ENCODE measurements at places on chromosomes 1 and 21.

DNA sequence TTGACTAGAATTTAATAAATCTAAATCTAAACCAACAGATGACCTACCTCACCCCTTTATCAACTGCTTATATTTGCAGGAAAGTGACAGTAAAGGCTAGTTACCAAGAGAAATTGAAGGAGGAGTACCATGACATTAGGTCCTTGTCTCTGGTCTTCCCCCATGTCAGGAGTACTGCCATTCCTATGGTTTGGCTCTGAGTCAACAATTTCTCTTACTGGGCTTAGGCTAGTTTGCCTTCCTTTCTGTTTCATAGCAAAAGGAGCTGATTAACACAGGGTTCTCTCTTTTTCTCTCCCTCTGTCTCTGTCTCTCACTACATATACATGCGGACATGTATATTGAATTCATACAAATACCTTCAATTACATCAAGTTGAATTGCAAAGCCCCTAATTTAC, 579.9 kb downstream of the DPYD start:
- no peak for DNase-seq

GRCh38 chr1:236120721-236121153, 21.6 kb upstream of the GPR137B start:
- DNase-seq = no peak

- DNase-seq = no peak
Observed at GRCh38 chr21:38806942-38807284, 1.2 kb downstream of the ETS2 start.

- DNase-seq = no peak
Observed at GRCh38 chr21:17911628-17912027, 92.5 kb upstream of the C21orf91 start.

DNA sequence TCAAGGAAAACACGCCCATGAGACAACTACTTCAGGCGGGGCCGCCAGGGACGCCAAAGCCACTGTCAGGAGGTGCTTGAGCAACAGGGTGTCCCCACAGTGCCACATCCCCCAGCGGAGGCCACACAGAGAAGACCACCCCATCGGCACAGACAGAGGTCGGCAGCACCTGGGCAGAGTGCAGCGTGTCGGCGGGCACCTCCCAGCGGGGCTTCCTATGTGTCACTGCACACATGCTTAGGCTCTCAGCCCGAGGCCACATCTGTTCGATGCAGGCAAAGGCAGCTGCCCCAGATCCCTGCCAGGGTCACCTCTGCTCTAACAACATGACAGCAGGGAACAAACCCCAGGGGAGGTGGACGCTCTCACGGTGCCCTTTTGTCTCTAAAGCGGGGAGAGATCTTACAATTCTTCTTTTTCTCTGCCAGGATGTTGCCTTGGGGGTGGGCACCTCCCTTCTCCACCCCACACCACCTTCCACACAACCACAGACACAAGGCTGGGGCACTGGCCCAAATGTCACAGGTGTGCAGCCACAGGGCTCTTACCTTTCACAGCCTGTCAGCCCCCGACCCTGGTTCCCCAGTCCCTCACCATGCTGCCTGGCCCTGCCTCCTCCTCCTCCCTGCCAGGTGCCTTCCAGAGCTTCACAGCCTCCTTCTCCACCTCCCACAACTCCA, 4.2 kb downstream of the KRTAP10-8 start:
- no peak for DNase-seq

All from stimulated activated CD8-positive, alpha-beta memory T cell treated with anti-CD3 and anti-CD28 coated beads, Interleukin-7, amount 100 ng/mL, for 1 hour (primary cell).